Activated CD4-positive, alpha-beta T cell treated with anti-CD3 and anti-CD28 coated beads for 48 hours (primary cell): ENCODE measurements at places on chromosomes 5 and 9.

DNA sequence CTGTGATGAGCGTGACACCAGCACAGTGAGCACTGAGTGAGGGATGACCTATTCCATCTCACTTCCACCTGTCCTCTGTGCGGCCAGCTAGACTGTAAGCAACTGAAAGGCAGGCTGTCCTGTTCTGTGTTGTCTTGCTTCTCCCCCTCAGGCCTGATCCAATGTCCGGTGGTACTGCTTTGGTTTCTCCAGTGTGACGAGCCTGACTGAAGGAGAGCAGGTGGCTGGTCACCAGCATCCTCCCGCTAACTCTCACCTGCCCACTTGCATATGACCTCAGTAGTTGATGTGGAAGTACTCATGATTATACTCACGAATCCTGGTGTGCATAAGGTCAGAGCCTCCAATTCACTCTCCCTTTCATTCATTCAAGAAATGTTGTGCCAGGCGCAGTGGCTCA, 2.4 kb upstream of the SLC27A4 start:
- no peak for DNase-seq

- DNase-seq, result no peak
Observed at GRCh38 chr5:23419115-23419514, 88.3 kb upstream of the PRDM9 start.

- peak; percentile 34 for DNase-seq
Observed at GRCh38 chr9:105127863-105128220, 116.6 kb upstream of the SLC44A1 start.

DNA sequence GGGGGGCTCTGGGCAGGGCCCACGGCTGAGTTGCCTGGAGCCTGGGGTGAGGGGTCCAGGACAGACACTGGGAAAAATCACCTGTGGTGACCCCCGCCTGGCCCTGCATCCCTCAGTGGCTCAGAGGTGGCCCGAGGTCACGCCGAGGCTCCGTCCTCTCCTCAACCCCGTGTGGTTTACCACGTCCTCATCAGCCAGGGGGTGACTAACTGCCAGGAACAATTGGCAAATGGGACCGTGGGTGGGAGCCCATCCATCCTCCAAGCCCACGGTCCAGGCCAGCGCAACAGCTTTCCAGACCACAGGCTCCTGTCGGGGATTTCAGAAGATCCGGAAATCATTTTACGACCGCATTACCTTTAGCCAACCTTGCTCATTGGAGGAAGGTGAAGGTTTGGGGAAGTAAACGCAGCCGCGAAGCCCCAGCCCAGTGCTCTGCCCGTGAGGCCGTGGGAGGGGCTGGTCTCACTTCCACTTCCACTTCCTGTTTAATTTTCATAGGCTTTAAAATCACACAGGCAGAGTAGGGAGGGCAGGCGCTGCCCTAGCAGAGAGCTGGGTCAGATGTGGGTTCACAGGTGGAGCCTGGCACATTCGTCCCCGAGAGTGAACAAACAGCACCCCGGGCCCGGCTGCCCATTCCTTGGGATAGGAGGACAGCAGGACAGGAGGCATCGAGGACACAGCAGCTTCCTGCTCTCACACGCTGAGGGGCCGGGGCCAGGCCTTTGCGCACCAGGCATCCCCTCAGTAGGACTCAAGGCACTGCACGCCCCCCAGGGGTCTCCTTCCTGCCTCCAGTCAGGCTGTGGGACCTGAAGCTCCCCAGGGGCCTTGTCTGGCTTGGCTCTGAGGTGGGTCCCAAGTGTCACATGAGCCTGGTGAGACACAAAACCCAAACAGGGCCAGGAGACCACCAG, 19.8 kb upstream of the SLC9A3 start:
- peak; percentile 67 for DNase-seq

GRCh38 chr5:127400539-127400938, 109.9 kb downstream of the MEGF10 start:
- DNase-seq, result no peak

DNA sequence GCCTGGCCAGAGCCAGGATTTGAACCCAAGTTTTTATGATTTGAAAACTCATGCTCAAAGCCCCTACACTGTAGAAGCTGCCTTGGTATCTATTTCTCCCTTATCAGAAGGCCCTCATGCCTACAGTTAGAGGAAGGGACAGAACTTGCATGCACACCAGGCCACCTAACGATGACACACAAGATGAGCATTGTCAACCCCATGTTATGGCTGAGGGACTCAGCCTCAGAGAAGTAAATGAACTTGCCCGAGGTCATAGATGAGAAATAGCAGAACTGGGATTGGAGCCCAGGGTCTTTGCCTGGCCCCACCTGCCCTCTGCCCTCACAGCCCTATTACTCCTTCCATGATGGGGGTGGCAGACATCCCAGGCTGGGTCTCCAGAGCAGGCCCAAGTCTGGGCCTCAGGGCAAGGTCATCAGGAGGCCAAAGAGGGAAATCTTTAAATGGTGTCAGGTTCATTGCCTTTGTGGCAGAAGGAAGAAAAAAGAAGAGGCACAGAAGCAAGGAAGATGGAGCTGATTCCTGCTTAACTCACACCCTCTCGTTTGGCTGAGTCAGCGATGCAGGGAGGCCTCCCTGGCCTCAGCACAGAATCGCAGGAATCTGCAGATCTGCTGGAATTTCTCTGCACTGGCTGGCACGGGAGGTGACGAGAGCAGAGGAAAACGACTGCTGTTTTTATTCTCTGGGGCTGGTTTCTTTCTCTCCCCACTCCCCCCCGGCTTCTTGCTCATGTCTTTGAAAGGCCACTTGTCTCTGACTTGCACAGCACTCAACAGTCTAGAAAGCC, 20.6 kb upstream of the CRB2 start:
- DNase-seq, result no peak

GRCh38 chr5:57094753-57095683, 78.8 kb upstream of the GPBP1 start:
- DNase-seq, result peak; percentile 18

DNA sequence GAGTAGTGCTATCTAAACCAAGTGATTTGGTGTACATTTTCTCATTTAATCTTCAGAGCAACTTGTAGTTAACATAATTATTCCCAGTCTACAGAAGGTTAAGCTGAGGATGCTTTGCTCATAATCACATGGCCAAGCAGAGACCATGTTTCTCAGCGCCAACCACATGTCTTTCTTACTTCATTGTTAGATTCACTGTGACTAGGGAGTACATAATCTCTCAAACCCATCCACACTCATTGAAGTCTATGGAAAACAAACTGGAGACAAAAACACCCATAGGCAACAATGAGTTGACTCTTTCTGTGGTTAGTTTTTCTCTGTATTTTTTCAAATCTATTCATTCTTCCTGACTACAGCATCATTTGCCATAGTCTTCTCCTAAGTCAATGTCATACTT, 281.7 kb upstream of the PTGER4 start:
- no peak for DNase-seq

DNA sequence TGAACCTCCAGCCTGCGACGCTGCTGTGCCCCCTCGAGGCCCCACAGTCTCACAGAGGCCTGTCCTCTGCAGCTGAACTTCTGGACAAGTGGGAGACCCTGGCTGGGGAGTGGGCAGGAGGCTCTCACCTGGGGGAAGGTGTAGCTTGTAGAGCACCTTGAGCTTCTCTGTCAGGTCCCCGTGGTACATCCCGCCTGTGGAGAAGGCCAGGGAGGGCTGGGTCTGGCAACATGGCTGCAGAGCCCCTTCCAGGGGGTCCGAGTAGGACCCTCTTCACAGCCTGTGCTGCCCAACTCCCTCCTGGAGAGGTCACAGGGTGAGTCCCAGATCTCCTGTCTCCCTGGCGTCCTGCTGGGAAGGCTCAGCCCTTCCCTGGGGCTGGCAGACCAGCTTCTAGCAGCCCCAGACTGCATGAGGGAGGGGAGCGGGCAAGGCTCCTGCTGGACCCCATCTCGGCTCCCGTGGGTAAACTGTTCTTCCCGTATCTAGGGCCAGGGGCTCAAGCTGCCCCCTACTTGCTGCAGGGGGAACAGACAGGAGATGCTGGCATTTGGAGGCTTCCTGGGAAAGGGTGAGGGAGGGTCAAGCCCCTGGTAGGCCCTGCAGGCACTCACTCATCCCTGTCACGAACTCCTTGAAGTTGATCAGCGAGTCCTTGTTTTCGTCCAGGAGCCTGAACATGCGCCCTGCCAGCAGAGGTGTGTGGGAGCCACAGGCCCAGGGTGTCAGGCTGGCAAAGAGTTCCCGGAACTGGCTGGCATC, 11.2 kb upstream of the MRNIP start:
- DNase-seq, result no peak

DNA sequence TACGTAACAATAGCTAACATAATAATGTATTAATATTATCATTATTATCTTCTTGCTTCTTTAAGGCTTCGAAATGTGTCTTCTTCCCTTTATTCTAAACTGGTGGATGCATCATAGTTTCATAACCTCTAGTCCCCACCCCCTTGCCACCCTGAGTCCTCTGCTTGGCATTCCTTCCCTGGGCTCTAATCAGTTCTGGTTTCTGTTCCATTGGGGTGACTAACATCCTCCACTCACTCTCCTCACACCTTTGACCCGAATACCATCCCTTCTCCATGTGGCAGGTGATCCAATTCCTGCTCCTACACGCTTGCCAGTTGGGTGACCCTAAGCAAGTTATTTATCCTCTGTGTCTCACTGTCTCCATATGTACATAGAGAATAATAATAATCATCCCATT, 286.1 kb downstream of the TRPM3 start:
- DNase-seq, result no peak

DNA sequence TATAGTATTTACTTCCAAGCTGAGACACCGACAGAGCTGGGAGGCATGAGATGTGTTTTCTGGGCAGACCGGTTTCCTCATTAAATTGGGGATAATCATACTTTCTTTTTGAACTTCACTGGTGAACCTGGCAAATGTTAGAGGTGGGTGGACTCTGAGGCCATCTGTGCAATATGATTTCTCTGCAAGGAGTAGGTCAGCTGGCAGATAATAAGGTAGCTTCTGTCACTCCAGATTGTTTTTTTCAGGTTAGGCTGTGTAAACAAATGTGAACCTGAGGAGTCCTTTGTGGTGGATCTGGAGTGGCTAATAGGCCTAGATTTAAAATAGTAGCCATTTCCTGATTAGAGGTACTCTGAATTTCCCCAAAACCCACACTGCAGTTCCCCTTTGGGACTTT, 75.4 kb upstream of the S1PR3 start:
- no peak for DNase-seq

DNA sequence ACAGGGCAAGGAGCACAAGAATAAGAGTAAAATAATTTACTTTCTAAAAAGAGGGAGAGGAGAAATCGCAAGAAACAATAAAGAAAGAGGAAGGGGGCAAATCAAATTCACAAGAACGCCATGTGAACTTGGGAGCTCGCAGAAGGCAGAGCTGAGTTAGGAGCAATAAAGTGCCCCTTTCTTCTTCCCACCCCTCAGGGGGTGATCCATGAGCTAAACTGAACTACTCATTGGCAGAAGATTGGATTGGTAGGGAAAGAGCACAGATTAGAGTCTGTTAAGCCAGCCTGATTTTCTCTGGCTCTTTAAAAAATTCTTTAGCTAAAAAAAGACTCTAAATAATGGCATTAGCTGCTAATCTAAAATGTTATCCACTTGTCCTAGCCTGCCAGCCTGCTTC, 307.5 kb downstream of the EBF1 start:
- DNase-seq, result no peak

- DNase-seq, result no peak
Observed at GRCh38 chr9:96565671-96566497, 53.8 kb downstream of the CDC14B start.

DNA sequence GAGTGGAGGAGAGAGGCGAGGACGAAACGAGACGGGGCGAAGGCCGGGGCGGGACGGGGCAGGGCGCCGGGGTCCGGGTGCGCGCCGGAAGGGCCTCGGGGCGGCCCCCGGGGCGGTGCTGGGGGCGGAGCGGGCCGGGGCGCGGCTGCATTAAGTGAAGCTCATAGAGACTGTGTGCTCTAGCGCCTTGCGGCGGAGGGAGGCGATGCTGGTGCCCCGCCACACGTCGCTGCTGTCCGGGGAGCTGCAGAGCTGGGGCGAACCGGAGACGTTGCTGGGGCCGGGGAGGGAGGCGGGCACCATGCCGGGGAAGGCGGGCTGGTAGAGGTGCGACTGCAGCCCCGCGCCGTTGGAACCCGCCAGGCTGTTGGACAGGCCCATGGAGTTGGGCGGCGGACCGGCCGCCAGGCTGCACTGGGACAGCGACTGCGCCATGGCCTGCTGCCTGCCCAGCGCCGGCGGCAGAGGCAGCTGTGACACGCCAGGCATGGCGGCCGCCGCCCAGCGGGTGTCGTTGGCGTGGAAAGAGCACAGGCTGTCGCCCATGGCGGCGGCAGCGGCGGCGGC, 8.3 kb downstream of the OTP start:
- DNase-seq, result peak; percentile 73

GRCh38 chr5:137564398-137564961, 65.4 kb upstream of the SPOCK1 start:
- DNase-seq, result no peak

GRCh38 chr9:113690055-113690740, 185.9 kb upstream of the ZNF618 start:
- no peak for DNase-seq

DNA sequence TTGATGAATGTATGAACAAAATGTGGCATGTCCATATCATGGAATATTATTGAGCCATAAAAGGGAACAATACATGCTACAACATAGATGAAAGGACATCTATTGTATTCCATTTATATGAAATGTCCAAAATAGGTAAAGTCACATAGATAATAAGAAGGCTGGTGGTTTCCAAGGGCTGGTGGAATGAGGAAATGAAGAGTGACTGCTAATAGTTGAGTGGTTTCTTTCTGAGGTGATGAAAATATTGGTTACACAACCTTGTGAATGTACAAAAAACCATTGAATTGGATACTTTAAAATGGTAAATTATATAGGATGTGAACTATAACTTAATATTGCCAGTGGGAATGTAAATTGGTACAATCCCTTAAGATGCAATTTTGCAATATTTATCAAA, 5.2 kb downstream of the ARSB start:
- no peak for DNase-seq

DNA sequence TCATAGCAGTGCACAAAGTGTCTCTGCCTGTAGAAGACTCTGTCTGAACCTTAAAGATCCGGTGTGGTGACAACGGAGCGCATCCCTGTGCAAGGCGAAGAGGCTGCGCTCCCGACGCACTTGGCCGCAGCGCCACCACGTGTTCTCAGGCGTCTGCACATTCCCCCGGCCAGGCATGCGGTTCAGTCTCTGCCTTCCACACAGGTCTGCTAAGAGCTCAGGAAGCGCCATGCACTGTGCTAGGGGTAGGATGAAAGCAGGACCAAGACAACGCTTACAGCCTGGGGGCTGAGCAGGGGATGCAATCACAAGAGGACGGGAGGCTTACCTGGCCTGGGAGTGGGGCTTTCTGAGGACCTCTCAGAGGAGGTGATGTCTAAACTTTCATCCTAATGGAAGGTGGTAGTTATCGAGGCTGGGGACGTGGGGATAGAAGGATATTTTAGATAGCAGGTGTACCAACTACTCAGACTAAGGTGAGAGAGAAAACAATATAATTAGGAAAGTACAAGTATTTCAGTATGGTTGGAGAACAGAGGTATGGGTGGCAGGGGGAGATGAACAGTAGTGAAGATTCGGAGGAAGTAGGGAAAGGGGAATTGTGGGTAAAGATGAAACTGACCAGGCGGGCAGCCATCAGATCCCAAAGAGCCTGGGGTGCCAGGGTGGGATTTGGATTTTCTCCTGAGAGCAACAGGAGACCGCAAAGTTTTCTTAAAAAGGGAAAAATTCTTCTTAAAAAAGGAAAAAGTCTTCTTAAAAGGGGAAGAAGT, 13.3 kb downstream of the CAPSL start:
- DNase-seq, result peak; percentile 92

- DNase-seq, result no peak
Observed at GRCh38 chr9:124493794-124494479, 13.3 kb downstream of the NR5A1 start.

- DNase-seq, result no peak
Observed at GRCh38 chr5:9282211-9282610, 263.7 kb downstream of the SEMA5A start.

- no peak for DNase-seq
Observed at GRCh38 chr5:17279487-17279886, 62.1 kb downstream of the BASP1 start.
